ENCODE measurements at places on chromosomes 4 and X. TPM values are rescaled to one million over a fixed set of nuclear protein-coding genes. Genes with fewer than 3 reads are reported as not detected.
A peak's percentile ranks its signal among the peaks of the same experiment; 100 is the strongest.

DNA sequence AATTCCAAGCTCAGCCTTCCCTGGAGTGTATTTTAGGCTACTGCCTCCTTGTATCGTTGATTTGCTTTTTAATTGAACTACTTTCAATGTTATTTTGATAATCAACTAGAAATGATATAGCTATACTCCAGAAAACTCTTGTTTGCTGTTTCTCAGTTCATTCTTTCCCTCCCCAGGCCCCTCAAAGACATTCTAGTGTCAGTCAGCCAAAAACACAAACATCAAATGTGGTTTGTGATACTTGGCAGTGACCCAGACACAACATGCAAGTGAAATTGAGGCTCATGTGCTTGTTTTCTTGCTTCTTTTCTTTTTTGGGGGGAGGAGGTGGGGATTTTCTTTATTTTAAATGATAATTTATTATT, 7.6 kb downstream of the FAT4 start:
- DNase-seq, result peak; percentile 6

- no peak for DNase-seq
Measured at GRCh38 chr4:181971973-181972372, 271.2 kb upstream of the TENM3 start.

SOWAHB gene
- total RNA-seq, result 0.12 TPM

G3BP2 gene
- total RNA-seq, result 126 TPM

DNA sequence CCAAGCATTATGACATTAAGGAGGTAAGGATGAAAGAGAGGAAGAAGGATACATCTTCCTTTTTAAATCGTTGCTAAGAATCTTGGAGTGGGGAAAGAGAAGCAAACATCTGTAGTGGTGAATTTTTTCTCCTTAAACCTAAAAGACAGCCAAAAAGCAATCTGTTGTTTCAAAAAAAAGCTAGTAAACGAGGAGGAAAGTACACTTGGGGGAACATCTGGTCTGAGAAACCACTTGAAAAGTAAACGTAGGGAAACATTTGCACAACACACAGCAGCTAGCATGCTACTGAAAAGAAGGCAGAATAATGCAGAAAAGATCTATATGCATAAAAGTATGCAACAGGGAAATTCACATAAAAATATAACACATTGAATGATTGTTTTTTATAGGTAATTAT, 1485.6 kb downstream of the PCDH19 start:
- DNase-seq, result no peak

CSN3 gene
- not detected for total RNA-seq

PSAPL1 gene
- total RNA-seq, result not detected

DNA sequence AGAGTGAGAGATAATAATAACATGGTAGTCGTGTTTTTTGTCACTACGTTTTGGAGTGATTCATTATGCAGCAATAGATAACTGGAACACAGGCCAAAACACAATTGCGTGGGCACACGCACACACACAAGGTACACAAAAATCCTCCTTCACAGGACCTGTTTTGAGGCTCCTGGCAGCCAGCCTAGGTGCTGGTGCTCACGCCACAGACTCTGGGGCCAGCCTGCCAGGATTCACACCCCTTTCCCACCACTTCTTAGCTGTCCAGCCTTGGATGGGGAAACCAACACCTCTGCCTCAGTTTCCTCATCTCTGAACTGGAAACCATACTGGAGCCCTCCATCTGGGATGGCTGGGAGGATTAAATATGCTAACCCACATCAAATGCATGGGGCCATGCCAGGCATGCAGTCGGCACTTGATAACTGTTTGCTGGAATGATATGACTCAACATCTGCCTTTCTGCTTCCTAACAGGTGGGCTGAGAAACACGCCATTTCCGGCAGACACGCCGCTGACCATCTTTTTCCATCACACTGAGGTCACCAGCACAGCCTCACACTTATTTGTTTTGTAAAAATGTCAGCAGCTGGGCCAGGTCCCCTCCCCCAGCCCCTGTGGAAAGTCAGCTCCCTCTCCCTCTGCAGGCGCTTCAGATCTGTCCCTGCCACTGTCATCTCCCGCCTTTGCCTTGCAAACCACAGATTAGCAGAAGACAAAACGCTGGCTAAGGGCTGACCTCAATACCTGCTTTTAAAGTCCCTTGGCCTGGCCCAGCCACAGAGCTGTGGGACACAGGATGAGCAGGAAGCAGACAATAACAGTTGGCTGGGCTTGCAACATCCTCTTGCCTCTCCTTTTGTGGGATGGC, 237.5 kb downstream of the BCOR start:
- DNase-seq, result no peak

DNA sequence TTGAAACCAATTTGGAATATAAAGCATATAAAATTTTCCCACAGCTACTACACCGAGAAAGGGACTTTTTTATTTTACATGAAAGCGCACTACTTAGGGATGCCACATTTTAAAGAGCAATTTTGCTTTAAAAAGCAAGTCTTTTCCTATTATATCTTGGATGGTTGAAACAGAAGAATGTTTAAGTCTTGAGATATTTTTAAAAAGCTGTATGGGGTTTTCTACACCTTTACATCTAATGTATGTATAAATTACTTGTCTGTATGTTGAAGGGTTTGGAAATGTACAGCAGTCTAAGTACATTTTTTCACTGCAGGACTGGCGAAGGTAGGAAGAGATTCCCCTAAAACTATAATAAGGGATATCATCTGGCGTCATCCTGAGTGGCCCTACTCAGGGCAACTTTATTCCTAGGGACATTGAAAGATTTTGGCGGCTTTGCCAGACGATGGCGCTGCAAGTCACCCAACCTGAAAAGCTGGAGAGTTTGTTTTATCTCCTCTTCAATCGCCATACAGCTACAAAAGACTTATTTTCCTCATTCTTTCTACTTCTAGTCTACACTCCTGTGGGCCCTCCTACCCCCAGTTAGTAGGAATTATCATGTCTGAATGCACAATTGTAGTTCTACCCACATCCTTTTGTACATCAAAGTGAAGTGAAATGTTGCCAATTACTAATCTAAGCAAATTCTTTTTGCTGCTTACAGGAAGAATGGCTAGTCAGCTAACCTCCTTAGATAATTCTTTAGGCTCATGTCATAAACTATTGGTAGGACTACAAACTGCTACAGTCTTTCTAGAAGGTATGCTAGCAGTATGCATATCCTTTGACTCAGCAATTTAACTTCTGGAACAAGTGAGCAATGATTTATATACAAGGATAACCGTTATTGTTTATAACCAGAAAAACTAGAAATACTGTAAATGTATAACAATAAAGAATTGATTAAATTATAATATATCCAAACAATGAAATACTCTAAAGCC, 782 bp upstream of the NEK1 start:
- DNase-seq, result peak; percentile 72

DNA sequence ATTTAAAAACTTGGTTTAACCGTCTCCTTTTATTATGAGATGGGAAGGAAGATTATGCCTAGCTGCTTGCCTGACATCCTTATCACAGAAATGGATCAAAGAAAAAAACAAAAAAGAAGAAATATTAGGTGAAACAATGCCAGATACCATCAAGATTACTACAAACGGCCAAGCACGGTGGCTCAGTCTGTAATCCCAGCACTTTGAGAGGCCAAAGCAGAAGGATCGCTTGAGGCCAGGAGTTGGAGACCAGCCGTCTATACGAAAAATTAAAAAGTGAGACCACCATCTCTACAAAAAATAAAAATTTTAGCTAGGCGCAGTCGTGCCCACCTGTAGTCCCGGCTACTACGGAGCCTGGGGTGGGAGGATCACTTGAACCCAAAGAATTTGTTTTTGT, 2.3 kb downstream of the FRYL start:
- no peak for DNase-seq

GRCh38 chr4:6986072-6986780, 56.9 kb upstream of the TADA2B start:
- DNase-seq, result peak; percentile 76

All from gastrocnemius medialis (tissue), 4 donors.